CD4-positive, alpha-beta T cell treated with Interleukin-17A for 4 hours (primary cell): ENCODE measurements at places on chromosomes 6 and 20.

- no peak for DNase-seq
Measured at GRCh38 chr6:104540743-104541142, 319.0 kb downstream of the HACE1 start.

- no peak for DNase-seq
Measured at GRCh38 chr6:45571159-45571558, 193.4 kb upstream of the SUPT3H start.

DNA sequence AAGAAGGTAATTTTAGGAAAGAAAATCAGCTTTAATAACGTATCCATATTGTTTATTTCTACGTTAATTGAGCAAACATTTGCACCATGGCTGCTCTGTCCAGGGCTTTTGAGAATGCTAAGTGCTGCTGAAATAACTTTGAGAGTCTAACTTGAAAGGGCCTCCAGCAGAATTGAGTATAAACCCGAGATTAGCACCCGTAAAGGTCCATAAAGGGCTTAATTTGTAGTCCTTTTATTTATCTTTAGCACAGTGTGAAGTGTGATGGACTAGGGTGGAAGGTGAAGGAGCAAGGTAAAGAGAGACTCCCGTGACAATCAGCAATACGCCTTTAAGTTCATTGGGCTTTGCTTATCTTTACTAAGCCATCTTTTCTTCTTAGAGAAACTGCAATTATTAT, 77.7 kb upstream of the SUPT3H start:
- DNase-seq, result no peak

- DNase-seq, result no peak
Measured at GRCh38 chr6:84280639-84281038, 53.2 kb upstream of the CEP162 start.

DNA sequence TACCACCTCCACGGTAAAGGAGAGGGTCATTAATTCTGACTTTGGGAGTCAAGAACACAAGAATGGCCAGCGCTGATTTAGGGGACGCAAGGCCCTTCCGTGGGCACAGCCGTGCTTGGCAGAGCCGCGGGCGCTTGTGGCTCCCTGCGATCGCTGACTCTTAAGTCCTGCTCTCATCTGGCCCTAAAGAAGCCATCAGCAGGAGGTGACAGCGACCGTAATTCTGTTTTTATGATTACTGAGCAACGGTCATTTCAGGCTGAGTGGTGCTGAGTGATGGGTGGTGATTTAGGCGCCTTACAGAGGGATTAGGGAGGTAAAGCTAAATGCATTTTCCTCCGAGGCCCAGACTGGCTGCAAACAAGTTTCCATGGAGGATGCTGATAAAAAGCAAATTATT, 364.6 kb upstream of the SULF2 start:
- no peak for DNase-seq

GRCh38 chr20:1815502-1816085, 79.6 kb upstream of the SIRPA start:
- no peak for DNase-seq

GRCh38 chr20:16580147-16580546, 6.9 kb upstream of the KIF16B start:
- no peak for DNase-seq

GRCh38 chr20:18999086-18999485, 185.5 kb downstream of the SCP2D1 start:
- DNase-seq, result no peak
